Activated T-cell treated with anti-CD3 and anti-CD28 coated beads, Interleukin-2, amount 50 U/mL, for 48 hours (primary cell): ENCODE measurements at places on chromosomes 3 and 15.

- DNase-seq, result no peak
Observed at GRCh38 chr3:155504682-155505081, 211.2 kb upstream of the STRIT1 start.

GRCh38 chr15:57287123-57287521 lies 89.2 kb upstream of the CGNL1 start:
- no peak for DNase-seq

GRCh38 chr15:66895794-66896453 lies 169.5 kb upstream of the SMAD3 start:
- no peak for DNase-seq

GRCh38 chr3:2303566-2303965 lies 204.9 kb downstream of the CNTN4 start:
- no peak for DNase-seq

- no peak for DNase-seq
Observed at GRCh38 chr3:36815375-36815774, 51.0 kb upstream of the DCLK3 start.

- no peak for DNase-seq
Observed at GRCh38 chr3:134392336-134392983, 18.2 kb upstream of the AMOTL2 start.

DNA sequence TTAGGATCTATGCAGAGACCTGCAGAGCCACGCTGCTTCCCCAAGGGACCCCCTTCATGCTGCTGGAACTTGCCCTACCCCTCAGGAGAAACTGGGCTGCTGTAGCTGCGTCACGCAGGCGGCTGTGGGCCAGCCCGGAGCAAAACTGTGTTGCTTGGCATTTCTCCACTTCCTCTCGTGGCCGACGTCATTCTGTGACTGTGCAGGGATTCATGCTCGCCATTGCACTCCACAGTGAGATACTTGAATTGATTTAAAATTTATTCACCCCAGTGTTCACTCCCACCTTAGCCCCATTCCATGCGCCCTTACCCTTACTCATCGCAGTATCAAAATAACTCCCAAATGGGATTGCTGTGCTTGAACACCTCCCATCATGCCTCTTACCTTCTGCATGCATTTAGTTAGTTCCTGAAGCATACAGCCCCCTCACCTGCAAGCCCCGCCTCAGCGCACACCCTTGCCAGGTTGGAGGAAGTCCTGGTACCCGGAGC lies 45.7 kb downstream of the TMEM44 start:
- no peak for DNase-seq

DNA sequence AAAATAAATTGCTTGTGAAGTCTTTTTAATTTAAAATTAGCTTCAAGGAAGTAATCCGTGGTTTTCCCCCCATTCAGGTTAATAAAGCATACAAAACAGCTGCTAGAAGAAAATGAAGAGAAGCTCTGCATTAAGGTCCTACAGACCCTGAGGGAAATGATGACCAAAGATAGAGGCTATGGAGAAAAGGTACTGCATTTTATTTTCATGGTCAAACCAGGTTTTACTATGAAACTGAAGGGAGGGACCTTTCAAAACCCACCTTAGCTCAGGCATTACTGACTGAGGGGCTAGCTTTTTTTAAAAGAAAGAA lies 218.5 kb downstream of the ITPR1 start:
- no peak for DNase-seq

- DNase-seq, result no peak
Observed at GRCh38 chr3:78912259-78912658, 855.5 kb downstream of the ROBO1 start.

DNA sequence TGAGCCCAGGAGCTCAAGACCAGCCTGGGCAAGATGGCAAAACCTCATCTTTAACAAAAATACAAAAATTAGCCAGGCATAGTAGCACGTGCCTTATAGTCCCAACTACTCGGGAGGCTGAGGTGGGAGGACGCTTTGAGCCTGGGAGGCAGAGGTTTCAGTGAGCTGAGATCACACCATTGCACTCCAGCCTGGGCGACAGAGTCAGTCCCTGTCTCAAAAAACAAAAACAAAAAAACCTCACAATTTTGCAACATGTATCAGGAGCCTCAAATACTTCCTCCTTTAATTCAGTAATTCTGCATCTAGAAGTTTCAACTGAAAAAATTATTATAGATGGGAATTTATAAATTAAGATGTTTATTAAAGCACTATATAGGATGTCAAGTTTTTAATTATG lies 1.1 kb downstream of the MRPL47 start:
- DNase-seq, result no peak

- no peak for DNase-seq
Observed at GRCh38 chr15:101517504-101517903, 28.0 kb upstream of the PCSK6 start.

GRCh38 chr3:128800241-128801187 lies 74.5 kb downstream of the RAB7A start:
- DNase-seq, result peak; percentile 80

DNA sequence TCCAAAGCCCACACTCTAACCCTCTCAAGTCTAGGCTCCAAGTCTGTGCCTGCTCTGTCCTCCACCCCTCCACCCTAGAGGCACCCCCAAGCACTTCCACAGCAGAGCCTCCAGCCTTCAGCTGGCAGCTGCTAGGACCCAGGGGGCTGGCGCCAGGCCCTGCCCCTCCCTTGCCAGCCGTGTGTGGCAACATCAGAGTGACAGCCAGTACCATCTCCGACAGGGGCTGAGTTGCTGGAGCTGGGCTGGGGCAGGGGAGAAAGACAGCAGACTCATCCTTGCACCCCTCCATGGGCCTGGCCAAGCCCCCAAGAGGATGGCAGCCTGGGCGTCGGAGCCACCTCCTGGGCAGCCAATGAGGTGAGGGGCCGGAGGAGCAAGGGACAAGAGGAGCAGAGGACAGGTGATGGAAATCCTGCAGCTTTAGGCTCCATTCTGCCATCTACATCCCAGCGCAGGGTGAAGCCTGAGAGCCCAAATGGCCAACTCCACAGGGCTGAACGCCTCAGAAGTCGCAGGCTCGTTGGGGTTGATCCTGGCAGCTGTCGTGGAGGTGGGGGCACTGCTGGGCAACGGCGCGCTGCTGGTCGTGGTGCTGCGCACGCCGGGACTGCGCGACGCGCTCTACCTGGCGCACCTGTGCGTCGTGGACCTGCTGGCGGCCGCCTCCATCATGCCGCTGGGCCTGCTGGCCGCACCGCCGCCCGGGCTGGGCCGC lies at the start of gene GPR62:
GPR62 (plus strand) TSS at position 207 of the 718 bp plus-strand sequence; CDS start at position 479, 272 bp downstream.
- no peak for DNase-seq
